C1 segment of cervical spinal cord (tissue), 14 donors: ENCODE measurements at places on chromosomes 1 and 21.

GRCh38 chr1:93593854-93594602 lies 87.6 kb downstream of the BCAR3 start:
- DNase-seq: no peak

- DNase-seq: no peak
These were observed 1.7 kb downstream of the ANGPTL1 start for GRCh38 chr1:178869119-178869697.

DNA sequence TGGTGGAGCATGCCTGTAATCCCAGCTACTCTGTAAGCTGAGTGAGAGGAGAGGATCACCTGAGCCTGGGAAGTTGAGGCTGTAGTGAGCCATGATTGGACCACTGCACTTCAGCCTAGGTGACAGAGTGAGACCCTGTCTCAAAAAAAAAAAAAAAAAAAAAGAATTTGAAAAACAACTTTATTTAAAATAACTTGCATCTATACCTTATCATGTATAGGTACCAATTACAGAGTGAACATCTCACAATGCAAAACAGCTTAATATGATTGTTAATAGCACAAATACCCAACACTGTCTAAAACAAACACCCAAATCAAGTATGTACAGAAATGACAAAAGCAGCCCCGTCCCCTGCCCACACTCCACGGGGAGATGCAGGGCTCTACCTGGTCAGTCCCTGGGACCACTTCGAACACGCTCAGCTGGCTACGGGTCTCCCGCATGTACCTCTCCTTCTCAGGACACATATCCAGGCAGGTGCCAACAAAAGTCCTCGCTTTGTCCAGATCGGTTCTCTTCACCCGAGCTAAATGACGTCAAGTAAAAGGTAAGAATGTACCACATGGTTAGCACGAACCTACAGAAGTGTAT lies 10.5 kb downstream of the MCM3AP start:
- DNase-seq: no peak

GRCh38 chr1:213260311-213261075 lies 209.5 kb downstream of the RPS6KC1 start:
- DNase-seq: no peak

DNA sequence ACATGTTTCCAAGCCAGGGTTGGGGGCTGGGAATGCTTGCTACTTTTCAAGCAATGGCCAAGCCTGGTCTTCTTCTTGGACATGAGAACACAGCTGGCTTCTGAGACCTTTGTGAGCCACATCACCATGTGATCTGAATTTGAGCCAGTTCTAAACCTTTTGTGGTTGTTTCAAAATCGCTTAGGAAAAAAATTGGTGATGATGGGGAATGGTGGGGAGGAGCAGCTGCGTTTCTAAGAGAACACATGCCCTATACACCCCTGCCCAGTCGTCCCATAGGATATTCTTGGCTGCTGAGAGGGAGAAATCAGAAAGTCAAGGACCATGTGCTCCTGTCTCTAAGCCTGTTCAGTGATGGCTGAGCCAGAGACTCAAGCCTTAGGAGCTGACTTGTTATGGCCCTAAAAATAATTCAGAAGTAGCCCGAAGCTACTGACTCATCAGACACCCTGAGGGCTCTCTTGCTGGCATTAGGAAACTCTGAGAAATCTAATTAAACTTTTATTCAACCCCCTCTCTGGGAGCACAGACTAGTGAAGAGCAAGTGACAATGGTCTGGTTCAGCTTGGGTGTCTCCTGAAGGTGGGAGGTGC lies 30.5 kb downstream of the CCDC185 start:
- no peak for DNase-seq

DNA sequence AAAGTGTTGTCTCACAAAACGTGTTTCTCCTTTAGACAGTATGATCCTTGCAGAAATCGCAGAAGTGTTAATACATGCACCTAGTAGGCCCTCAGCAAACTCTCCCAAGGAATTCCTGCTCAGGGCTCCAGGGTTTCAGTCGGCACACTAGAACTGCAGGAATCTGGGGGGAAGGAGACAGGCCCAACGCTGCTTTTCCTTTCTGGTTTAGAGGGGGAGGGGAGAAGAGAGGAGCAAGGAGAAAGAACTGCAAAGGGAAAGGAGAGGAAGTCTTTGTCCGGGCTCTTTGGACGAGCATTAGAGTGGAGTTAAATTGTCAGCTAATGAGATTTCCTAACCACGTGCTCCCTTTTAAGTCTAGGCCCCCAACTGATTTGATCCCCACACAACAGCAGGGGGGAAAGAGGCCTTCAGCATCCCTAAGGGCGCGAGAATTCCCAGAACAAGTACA lies 103.7 kb upstream of the SOD1 start:
- no peak for DNase-seq

- DNase-seq: no peak
These were observed 95.4 kb upstream of the ERRFI1 start for GRCh38 chr1:8121261-8122159.

GRCh38 chr1:64505944-64506655 lies 36.2 kb downstream of the CACHD1 start:
- no peak for DNase-seq

DNA sequence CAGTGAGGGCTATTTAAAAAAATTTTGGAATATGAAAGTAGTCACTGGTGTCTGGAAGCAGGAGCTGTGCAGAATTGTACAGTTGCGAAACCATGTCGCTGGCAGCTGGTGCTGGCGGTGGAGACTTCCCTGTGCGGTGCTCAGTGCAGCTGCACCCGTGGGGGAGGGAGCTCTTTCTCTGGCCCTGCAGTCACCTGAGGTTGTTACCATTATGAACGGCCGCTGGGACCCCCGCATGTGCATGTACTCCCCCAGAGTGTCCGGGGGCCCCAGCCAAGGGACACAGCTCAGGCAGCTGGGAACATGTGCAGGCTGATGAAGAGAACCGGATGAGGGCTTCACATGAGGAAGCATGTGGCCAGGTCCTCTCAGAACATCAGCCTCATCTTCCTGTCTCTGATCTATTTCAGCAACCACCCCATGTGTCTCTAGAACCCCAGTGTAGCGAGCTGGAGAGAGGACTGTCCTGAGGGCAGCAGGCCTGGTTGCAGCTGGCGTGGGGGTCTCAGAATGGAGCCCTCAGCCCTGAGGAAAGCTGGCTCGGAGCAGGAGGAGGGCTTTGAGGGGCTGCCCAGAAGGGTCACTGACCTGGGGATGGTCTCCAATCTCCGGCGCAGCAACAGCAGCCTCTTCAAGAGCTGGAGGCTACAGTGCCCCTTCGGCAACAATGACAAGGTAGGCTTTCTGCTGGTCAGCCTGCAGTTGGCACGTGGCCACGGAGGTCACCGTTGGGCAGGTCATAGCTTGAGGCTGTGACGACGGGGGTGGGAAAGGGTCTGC lies at the start of gene TRPM2:
TSS of gene TRPM2 (plus strand) at position 431 of the 780 bp plus-strand sequence. CDS start at position 511, 80 bp downstream.
- DNase-seq: peak; percentile 46

DNA sequence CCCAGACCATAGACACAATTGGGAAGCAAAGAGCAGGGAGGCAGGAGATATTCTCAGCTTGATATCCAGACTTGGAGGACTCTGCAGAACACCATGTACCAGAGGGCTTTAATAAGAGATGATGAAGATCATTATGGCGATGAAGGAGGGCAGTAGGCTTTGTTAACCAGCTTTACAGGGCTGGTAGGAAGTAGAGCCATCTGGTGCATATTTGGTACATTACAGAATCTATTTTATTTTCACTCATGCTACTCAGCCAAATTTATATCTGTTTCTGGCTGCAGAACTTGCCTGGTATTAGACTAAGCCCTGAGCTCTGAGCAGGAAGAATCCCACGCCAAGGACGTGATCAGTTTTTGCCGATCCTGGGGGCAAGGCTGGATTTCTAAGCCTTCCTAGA lies 61.8 kb upstream of the SYT6 start:
- peak; percentile 67 for DNase-seq

DNA sequence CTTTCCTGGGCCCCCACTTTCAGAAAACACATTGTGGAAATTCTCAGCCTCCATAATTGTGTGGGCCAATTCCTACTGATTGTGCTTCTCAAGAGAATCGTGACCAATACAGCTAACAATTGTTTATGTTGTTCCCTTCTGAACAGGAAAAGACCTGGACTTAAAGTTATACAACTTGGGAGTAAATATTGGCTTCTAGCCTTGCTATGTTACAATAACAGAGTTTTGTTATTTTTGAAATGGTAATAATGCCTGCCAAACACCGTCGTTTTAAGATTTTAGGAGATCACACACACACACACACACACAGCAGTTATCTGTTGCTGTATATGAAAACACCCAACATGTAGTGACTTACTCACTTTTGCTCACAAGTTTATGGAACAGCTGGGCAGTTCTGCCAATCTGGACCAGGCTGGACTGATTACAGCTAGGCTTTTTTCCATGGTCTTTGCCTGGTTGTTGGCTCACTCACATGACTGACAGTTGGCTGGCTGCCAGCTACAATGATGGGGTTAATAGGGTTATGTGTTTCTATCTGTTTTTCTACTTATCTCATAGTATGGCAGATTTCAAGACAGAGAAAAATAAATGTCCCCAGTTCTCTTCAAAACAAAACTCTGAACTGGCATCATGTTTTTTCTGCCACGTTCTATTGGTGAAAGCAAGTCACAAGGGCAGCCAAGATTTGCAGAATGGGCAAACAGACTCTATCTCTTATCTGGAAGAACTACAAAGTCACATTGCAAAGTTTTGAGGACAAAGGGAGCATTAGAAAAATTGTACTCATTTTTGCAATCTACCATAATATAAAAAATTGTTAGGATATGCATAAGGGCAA lies 447.5 kb downstream of the NEGR1 start:
- DNase-seq: no peak

DNA sequence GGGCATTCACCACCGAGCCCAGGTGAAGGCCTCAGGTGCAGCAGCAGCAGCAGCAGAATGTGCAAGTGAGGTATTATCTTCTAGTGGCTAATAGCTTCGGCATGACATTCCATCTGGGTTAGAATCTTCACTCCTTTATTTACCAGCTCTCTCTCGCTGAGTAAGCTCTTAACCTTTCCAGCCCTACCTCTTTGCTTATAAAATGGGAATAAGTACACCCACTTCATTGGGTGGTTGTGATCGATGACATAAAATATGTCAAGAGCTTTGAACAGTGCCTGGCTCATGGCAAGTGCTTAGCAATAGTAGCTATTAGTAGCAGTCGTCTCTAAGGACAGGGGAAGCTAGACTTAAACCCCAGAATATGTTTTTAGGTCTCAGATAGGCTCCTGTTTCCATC lies 149.5 kb downstream of the NOS1AP start:
- DNase-seq: no peak

DNA sequence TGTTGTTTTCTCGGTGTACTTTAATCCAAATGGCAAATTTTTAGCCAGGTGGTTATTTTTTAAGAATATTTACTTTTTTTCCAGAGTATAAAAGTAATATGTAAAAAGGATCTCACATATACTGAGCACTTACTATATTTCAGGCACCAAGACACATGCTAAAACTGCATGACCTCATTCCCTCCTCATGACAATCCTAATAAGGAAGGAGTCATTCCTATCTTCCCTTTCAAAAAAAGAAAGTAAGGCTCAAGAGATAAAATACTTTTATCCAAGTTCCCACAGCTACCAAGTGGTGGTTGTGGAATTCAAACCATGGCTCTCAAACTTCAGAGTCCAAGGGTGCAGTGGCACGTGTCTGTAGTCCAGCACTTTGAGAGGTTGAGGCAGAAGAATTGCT lies 19.4 kb downstream of the ATP2B4 start:
- DNase-seq: no peak

- DNase-seq: no peak
These were observed 49.1 kb upstream of the C1orf146 start for GRCh38 chr1:92168657-92169056.

- DNase-seq: no peak
These were observed 18.6 kb upstream of the SLC6A9 start for GRCh38 chr1:44049839-44050238.

- no peak for DNase-seq
These were observed 33.9 kb upstream of the LAMC2 start for GRCh38 chr1:183152180-183152579.

- no peak for DNase-seq
These were observed 1360.5 kb upstream of the ADGRL4 start for GRCh38 chr1:80367058-80367457.

GRCh38 chr1:153532181-153532580 lies 3.6 kb downstream of the S100A6 start:
- DNase-seq: no peak

DNA sequence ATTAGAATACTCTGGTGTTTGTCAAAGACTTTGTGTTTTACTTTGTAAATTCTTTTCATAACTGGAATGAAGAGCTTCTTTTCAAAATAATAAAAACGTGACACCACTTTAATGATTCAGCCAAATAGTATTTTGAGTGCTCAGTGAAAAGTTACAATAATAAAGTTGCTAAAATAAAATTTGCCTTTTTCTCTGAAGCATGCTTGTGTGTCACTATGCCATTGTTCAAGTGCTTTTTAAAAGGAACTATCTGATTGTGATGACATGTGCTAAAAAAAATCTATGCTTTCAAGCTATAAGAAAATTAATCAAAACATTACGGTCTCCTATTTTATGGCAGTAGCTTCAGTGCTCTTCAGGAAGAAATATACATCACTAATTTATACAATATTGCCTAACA lies 1290.5 kb upstream of the B3GALT2 start:
- DNase-seq: no peak

GRCh38 chr1:15346346-15347030 lies 63.2 kb upstream of the EFHD2 start:
- DNase-seq: no peak

GRCh38 chr1:60033066-60033465 lies 40.5 kb downstream of the C1orf87 start:
- DNase-seq: no peak

DNA sequence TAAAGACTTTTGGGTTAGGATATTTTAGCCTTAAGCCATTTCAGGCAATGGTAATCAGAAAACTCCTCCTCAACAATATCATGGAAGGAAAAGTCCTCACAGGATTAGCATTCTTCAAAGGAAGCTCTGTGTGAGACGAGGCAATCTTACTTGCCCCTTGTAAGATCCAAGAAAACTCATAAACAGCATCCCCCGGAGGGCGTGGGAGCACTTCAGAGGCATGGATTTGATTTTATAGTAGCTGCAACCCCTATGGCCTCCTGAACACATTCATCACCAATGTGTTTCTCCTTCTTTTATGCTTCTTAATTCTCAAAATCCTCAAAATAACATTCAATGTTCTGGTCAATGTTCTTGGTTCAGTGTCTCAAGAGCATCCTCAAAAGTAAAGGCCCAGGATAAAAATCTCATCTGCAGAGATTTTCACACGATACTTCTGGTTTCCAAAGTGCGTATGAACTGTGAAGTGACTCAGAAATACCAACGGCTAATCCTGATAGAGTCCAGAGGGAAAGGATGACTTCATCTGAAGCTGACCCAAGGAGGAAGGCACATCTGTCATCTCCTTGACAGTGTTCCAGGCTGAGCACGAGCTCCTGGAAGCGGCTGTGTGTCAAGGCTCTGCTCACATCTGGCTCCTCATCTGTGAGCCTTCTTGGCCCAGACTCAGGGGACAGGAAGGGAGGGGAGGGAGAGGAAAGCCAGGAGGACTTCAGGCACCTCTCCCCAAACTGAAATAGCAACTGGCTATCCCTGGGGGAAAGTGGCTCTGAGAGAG lies 49.3 kb upstream of the PSEN2 start:
- no peak for DNase-seq

GRCh38 chr1:205318231-205318991 lies 3.1 kb downstream of the NUAK2 start:
- DNase-seq: no peak

- no peak for DNase-seq
These were observed at the start of gene ABCA4 for GRCh38 chr1:94120991-94121390. Gene ABCA4 (minus strand): TSS chr1:94121148. CDS start chr1:94121045, 103 bp downstream.
